ENCODE measurements at places on chromosomes 12 and 14.

DNA sequence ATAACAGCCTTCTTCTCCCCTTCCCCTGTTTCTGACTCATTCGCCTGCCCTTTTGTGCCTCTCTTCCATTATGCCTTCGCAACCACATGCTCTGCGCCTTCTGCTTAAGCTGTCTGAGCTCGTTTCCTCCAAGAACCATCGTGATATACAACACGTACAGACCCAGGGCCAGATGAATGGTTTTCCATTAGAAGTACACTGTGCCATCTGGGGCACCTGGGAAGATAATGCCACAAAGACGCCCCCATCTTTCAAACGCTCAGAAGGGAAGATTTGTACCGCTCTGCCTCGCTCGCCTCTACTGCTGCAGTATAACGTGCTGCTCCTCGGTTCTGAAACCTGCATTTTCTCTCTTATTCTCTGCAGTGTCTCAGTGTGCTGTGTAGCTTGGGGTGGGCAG is 470.9 kb upstream of the STXBP6 start:
- DNase-seq = no peak

DNA sequence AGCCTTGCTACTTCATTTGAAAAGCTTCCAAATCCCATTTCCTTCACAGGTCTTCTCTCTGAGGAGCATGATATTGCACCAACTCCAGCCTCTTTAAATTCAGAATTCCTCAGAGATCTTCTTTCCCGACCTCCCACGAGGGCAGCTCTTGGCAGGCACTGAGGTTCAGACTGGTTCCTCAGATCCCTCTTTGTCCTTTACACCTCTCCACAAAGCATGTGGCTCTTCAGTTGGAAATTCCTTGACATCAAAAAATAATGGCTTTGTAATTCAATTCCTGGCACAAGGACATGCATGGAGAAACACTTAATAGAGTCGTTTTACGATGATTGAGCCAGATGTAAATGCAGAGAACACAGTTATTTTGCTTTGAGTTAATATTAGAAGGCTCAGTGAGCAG is 63.2 kb upstream of the TMX1 start:
- DNase-seq = no peak

DNA sequence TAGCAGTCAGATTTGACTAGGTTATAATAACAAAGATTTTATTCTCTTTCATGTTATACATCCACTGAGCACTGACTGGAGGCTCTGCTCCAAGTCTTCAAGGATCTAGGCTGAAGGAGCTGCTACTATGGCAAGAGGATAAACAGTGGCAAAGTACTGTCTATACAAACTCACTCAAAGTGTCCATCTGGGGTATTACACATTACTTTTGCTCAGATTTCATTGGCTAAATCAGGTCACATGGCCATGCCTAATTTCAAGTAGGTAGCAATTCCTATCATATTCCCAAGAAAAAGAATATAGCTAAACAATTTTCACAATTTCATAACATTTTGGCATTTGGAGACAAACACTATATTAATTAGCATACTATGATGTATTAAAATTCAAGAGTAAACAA is 40.9 kb downstream of the CDK17 start:
- DNase-seq = no peak

DNA sequence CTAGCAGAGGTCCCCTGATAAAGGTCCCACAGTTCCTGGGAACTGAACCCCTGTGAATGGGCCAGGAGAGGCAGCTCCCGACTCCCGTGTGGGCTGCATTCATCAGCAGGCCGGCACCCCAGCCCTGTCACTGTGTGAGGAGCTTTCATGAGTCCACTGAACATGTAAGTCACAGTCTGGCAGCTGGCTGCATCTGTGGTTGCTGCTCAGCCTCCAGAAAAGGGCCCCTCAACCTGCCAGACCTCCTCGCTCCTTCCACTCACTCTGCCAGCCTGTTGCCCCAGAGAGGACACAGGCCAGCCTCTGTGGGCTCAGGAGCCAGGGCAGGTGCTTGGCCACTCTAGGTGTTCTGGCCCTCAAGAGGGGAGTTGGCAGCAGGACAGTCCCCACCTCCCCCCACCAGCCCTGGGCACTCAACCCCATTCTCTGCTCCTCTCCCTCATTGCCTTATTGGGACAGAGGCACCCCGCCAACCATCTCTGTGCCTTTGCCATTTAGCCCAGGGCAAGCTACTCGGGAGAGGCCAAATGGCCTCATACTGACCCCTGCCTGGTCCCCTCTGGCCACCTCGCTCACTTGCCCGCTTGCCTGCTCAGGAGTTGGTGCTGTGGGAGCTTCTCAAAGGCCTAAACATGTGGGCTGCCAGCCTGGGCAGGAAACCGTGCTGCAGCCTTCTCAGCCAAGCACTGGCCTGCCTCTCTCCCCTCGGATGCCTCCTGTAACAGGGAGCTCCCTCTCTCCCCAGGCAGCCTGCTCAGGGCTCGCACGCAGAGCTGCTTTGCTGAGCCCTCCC is 1.9 kb downstream of the RTL1 start:
- no peak for DNase-seq

- DNase-seq = no peak
Measured at GRCh38 chr12:40342010-40342409, 117.2 kb downstream of the LRRK2 start.
